Common myeloid progenitor, CD34-positive (primary cell): ENCODE measurements at places on chromosomes 5 and 9.

GRCh38 chr5:176519810-176520720, 17.1 kb downstream of the RNF44 start:
- DNase-seq = no peak

- no peak for DNase-seq
Observed at GRCh38 chr5:98109561-98110006, 663.9 kb upstream of the RGMB start.

DNA sequence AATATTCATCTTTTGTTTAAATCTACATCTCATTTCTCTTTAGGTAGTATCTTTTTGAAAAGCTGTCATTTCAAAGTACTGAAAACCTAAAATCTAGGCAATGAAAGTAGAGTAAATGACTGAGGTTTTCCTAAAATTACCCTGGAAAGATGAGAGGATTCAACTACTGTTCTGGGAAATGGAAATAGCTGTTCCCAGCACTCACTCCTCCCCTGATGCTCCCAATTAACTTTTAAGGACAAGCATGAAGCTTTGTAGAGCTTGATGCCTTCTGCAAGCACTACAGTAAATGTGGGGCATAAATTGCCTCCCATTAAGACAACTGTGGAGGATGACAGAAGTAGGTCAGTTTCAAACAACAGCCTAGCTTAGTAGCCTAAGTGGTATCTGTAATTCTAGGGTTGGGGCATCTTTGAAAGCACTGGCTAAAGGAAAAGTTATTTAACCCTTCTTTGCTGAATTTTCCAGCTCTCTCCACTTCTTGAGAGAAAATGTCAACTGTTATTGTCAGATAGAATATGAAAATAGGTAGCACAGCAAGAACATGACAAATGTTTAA, 100.2 kb upstream of the GNA14 start:
- no peak for DNase-seq

DNA sequence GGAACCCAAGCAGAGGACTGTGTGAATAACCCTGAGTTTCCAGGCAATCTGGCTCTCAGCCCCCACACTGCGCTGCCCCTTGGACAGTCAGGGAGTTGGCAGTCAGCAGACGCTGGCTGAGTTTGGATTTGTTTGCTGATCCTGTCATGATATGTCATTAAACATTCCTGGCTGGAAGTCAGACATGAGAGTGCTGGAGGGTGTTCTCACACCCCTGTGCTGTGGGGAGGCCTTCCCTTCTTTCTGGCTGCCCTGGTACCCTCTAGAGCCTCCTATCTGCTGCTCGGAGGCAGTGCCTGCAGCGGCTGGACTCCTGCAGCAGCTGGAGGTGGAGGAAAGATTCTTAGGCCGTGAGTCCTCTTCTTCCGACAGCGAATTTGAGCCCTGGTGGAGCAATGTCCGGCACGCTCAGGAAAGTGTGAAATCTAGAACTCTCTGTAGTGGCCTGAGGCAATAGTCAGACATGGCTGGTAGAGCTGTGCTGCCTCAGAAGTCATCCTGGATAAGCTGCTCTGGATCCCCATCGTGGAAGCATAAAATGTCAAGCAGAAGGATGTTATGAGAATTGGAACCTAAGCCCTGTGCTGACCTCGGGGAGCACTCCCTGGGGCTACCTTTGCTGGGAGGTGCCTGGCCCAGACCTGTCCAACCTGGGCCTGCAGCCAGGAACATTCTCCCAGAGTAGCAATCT, 72.0 kb downstream of the PDE8B start:
- DNase-seq = no peak

GRCh38 chr5:79771387-79771786, 81.8 kb downstream of the CMYA5 start:
- DNase-seq = no peak
